Stimulated activated CD4-positive, alpha-beta T cell treated with anti-CD3 and anti-CD28 coated beads, Interleukin-2, amount 100 ng/mL, for 4 hours (primary cell): ENCODE measurements at places on chromosomes 6 and 20.

GRCh38 chr20:52103913-52104545 lies 87.5 kb downstream of the ZFP64 start:
- no peak for DNase-seq

- DNase-seq: no peak
Measured at GRCh38 chr20:51725584-51726176, 42.5 kb downstream of the ATP9A start.

- DNase-seq: no peak
Measured at GRCh38 chr20:43943725-43944124, 29.1 kb downstream of the TOX2 start.

GRCh38 chr20:43984587-43984986 lies 69.9 kb downstream of the TOX2 start:
- no peak for DNase-seq

DNA sequence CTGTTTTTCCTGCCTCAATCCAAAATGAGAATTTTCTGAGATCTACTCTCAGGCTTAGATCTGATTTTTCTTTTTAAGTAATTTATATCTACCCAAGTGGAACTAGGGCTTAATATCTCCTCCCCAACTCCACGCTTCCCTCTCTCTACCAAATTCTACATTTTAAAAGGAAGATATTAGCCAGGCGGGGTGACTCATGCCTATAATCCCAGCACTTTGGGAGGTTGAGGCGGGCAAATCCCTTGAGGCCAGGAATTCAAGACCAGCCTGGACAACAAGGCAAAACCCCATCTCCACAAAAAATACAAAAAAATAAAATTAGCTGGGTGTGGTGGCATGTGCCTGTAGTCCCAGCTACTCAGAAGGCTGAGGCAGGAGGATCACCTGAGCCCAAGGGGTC lies 61.0 kb downstream of the MTFR2 start:
- no peak for DNase-seq

GRCh38 chr6:15416932-15417509 lies 171.2 kb downstream of the JARID2 start:
- no peak for DNase-seq

DNA sequence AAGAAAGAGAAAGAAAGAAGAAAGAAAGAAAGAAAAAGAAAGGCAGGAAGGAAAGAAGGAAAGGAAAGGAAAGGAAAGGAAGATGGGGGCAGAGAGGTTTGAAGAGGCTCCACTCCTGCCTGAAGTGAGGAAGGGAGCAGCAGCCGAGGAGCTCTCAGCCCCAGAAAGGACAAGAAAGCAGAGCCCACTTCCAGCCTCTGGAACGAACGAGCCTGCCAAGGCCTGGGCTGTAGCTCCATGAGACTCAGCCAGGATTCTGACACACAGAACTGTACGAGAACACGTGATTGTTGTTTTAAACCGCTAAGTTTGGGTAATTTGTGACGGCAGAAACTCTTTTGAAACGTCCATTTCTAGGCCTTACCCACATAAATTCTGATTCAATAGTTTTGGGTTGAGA lies 69.5 kb downstream of the TTLL2 start:
- DNase-seq: no peak

GRCh38 chr6:11212664-11213063 lies 19.8 kb downstream of the NEDD9 start:
- no peak for DNase-seq

GRCh38 chr6:52426667-52427066 lies 6.5 kb downstream of the EFHC1 start:
- no peak for DNase-seq

GRCh38 chr6:160735523-160735922 lies 33.5 kb downstream of the PLG start:
- DNase-seq: no peak

DNA sequence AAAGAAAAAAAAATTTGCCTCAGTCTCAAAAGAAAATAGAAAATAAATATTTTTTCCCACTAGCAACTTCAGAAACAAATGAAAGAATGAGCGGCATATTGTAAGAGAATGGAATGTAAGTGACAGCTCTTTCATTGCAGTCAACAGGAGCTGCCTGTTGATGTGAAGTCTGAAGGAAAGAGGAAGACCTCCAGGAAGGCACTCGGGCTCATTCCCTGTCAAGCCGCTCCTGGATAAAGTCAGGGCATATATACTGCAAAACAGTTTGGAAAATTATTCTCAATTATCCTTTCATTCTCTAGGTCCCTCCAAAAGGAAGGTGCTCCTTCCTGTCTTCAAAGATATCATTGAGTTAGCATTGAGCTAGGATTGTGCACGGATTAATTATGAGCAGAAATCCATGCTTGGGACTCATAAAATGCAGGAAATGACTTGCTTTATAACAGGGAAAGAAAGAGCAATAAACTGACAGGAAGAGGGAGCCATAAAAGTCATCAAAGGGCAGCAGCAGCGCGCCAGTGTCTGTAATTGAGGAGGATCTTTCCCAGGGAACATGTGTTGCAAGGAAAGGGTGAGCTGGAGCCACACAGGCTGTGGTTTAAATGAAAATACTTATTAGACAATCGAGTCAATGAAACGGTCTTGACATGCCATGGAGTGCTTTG lies 218.2 kb downstream of the C6orf118 start:
- no peak for DNase-seq
